ENCODE measurements at places on chromosomes 6 and 20.

DNA sequence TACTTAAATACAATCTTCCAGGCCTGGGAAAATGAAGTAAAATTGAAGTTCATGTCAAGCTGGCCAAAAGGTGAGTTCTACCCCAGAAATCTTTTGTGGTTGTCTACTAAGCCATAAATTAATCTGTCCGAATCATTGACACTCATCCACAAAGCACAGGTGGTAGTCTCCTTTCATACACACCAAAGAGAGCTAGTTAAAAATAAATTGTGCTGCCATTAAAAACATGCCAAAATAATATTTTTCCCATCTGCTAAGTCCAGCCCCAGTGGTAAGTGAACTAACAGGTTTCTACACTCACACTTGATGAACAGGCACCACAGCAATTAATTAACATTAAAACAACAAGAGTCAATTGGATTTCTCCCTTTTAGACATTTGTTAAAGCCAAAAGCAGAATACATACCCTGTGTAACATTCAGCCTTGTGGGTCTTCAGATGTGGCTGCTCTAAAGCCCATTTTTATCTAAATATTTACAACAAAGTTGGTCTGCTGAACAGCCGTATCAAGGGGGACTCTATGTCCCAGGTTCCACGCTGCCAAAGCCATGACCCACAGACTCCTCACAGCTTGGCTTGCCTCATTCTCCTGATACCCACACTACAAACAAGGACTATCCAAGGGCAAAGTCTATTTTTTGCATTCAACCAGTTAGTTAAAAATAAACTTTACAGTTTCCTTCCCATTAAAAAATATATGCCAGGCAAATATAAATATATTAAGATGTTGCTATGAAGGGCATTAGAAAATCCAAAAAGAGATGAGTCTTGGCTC, 490.4 kb downstream of the BMP2 start:
- no peak for DNase-seq

DNA sequence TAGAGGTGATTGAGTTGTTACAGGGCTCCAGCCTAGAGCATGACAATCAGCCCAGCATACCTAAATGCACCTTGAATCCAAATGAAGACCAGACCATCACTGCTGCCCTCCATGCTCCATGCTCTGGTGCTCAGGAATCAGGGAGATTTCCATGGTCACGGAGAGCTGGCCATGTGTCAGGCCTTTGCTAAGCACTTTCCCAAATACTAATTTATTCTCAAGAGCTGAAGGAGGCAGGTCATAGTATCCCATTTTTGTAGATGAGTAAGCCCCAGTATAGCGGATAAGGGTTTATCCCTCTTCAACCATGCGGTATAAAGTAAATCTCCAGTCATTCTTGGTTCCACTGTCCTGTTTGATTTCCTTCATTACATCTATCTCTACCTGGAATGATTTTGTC, 240.8 kb downstream of the TFAP2A start:
- no peak for DNase-seq

GRCh38 chr6:87574237-87574804, 15.5 kb downstream of the RARS2 start:
- DNase-seq = no peak

DNA sequence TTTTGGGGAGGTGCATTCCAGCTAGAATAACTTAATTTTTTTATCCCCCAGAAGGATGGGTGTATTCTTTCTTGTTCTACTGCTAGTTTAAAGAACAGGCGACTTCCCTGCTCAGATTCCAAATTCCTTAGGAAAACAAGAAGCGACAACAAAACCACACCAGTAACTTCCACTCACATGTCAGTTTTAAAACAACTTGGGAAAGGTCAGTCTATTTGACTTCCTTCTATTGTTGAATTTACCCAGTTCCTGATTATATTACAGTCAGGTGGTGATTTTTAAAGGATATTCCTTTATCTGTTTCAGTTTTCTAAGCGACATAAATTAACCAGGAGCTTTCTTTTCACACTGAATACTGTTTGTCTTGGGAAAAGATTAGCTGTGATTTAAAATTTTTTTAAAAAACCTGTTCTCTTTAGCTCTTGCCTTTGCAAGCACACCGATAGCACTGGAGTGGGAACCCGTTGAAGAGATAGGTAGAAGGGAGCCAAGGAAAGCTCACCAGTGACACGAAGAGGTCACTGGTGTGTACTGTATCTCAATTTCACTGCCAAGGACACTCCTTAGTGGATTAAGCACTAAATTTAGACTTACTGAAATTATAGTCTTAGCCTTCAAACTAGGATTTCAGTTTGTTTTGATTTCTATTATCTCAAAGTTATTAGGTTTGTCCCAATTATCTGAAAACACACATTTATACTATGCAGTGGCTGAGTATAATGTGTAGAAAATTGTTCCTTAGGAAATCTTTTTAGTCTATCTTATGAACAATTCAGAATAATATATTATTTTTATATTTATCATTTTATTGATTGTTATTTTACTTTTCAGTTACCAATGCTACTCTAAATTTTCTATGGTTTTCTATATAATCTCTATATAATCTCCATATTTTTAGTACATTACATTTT, 22.3 kb downstream of the MARCKS start:
- DNase-seq = no peak

- DNase-seq = no peak
These were observed 201.6 kb downstream of the ISM1 start for GRCh38 chr20:13422637-13423036.

- no peak for DNase-seq
These were observed 94.5 kb upstream of the FOXP4 start for GRCh38 chr6:41451515-41452163.

DNA sequence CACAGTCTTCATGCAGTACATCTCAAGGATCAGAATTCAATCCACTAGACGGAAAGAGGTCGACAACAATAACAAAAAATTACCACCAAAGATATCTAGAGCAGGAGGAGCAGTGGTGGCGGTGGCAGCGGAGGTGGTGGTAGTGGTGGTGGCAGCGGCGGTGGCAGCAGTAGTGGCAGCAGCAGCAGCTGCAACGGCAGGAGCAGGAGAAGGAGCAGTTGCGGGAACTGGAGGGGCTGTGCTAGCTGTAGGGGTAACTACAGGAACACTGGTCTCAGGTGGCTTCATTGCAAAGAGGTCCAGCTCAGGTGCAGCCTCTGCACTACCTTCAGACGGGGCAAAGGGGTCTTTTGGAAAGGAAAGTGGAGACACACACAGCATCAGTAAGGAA, 81.1 kb downstream of the PRSS35 start:
- DNase-seq = no peak

DNA sequence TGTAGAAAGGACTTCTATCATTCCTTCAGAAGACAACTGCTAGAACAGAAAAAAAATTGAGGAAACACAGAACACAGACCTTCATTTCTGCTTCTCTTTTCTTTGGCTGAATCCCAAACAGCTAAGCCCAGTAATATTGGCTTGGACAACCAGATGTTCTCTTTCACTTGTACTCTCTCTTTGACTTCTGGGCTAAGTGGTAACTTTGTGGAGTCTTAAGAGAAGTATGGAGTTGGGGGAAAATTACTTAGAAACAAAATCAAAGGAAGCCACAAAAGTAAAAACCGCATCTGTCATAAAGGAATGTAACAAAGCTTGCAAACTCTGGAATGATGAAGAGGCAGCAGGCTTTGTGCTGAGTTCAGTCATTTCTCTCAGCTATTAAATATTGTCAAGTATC, 587.5 kb downstream of the CBLN4 start:
- DNase-seq = no peak

- DNase-seq = peak; percentile 94
These were observed at the start of gene C6orf89 for GRCh38 chr6:36885461-36886401. C6orf89 (plus strand) TSS chr6:36885952; CDS start chr6:36899445, 13,493 bp downstream.

- DNase-seq = no peak
These were observed 30.5 kb upstream of the ADGRF1 start for GRCh38 chr6:47072667-47073066.

DNA sequence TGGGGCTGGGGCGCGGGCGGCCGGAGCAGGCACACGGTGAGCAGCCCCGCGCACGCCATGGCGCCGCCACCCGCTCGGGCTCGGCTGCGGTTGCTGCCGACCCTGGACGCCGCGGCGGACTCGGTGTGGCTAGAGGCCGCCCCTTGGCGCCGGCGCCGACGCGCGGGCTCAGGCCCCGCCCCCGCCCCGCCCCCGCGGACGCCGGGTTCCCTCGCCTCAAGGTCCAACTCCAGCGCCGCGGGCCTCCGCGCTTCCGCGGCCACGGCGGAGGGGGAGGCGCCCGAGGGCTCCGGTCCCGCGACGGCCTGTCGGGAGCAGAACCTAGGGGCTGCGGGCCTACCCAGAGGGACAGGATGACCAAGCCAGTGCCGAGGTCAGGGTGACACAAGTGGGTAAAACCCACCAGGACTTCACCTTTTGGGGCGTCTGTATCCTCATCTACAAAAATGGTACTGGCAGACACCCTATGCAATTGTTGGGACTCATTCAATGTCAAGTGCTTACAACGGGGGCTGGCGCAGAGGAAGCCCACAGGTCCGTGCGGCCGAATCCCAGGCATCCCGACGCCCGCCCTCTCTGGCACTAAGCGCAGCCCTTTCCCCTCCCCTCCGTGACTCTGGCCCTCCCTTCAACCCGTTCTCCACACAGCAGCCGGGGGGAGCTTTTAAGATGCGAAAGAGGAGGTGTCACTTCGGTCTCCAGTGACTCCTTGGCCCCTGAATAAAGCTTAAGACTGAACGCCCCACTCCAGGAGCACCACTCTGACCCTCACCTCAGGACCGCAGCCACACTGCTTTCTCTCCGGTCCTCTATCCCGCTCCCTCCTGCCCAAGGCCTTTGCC, at the start of gene NECAB3:
Gene NECAB3 (minus strand): TSS at position 135 of the 842 bp plus-strand sequence. CDS start 76 bp downstream, at position 59.
- peak; percentile 38 for DNase-seq

- DNase-seq = no peak
These were observed 104.8 kb upstream of the KCNG1 start for GRCh38 chr20:51127713-51128112.

- DNase-seq = no peak
These were observed 70.7 kb downstream of the SOBP start for GRCh38 chr6:107560657-107561056.

DNA sequence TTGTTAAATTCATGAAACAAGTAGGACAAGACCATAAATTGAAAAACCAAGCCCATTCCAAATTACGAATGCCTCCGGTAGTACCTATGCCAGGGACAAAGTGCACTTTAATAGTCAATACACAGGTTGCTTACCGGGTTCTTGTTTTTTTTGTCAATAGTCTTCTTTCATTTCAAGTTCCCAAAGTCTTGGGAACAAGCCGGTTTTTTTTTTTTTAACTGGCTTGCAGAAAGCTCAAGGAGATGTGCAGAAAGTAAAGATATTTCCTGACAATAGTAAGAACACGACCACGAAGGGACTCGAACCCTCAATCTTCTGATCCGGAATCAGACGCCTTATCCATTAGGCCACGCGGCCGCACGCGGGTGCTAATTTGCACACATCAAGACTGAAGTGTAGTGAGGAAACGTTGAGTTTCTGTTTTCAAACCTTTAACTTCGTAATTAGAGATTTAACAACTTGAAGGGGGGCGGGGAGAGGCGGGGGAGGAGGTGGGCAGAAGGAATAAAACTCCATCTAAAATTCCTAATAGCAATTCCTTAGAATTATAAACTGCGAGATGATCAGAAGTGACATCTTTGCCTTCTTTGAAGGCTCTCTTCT, 181.0 kb downstream of the TRIM27 start:
- DNase-seq = no peak

GRCh38 chr20:40481337-40481736, 207.7 kb downstream of the MAFB start:
- DNase-seq = no peak

DNA sequence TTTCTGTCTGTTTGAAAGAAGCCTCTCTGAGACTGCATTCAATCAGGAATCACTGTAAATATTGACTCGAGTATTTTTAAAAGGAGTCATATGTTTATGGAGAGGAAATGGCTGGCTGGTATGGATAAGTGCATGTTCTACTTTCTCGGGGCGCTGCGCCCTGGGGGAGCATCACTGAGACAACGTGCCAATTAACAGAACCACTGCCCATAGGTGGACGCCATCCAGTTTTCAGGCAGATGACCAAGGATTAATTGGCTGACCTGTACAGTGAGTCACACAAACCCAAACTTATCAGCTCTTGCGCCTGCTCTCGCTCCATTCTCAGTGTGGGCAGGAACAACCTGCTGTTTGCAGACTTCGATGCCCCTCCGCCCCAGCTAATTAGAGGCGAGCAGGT, 571.2 kb downstream of the QKI start:
- no peak for DNase-seq

GRCh38 chr6:45072016-45072415, 256.1 kb upstream of the RUNX2 start:
- DNase-seq = no peak

GRCh38 chr6:50819904-50820868, 1.5 kb downstream of the TFAP2B start:
- no peak for DNase-seq

GRCh38 chr6:109121411-109121810, 26.1 kb downstream of the CEP57L1 start:
- no peak for DNase-seq

DNA sequence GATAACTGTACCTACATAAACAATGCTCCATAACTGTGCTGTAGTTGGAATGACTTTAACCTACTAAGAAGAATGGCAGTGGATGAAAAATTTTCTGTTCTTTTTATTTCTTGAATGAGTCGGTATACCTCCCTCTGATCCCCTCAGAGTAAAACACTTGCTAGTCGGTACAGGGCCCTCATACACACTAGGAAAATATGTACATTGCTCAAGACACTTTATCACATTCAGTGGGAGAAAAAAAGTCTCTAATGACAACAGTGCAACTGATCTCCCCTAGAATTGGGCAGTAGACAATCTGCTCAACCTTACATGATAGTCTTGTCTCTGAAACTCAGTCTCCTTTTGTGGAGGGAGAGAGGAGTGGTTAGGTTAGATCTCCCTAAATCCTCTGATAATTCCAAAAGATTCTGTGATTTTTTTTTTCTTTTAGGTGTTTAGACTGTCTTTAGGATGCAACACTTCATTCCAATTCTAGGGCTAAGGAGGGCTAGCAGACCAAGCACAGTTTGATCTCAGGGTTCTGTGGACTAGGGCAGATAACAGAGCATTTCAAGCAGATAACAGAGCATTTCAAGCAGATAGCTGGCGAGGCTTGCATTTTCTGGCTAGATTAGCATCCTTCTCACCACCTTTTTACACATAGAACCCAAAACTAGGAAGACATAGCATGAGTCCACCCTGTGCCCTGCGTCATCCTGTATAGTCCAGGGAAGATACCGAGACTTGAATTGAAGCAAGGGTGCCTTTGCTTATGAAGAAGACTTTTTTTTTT, 100.3 kb upstream of the TNFAIP3 start:
- no peak for DNase-seq

- DNase-seq = no peak
These were observed 270.9 kb upstream of the JARID2 start for GRCh38 chr6:14974792-14975470.

DNA sequence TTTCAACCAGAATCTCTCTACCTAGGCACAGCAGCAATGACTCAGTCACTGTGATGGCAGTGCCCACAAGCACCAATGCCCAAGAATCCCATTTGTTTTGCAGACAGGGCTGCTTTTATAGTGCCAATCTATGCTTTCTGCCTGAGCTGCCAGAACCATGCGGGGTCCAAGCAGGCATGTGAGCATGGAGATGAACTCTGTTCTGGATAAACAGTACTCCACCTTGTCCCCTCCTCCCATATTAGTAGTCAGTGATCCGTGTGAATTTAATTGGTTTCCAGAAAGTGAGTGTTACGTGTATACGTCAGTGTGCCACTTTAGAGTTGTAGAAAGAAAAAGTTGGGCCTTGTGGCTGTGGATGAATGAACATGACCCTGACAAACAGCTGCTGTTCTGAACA, 79.4 kb downstream of the SASH1 start:
- no peak for DNase-seq

Measured in activated CD8-positive, alpha-beta memory T cell treated with anti-CD3 and anti-CD28 coated beads for 1 hour (primary cell).